ENCODE measurements at places on chromosomes 7 and 10. TPM values are rescaled to one million over a fixed set of nuclear protein-coding genes. Genes with fewer than 3 reads are reported as not detected.

GRCh38 chr7:158479021-158479663, 108.5 kb downstream of the PTPRN2 start:
- H3K36me3 ChIP-seq = no peaks in the 10 kb centered on the region
- no peak overlapping the region for H3K27ac ChIP-seq
- H3K27me3 ChIP-seq = no peaks in the 10 kb centered on the region
- no peaks in the 10 kb centered on the region for H3K4me1 ChIP-seq

- no peak for DNase-seq
- no peaks in the 10 kb centered on the region for H3K27me3 ChIP-seq
- H3K4me1 ChIP-seq = no peaks in the 10 kb centered on the region
- H3K4me3 ChIP-seq = no peak overlapping the region
These were observed 902.9 kb upstream of the LRRN3 start for GRCh38 chr7:110187877-110188554.

DNA sequence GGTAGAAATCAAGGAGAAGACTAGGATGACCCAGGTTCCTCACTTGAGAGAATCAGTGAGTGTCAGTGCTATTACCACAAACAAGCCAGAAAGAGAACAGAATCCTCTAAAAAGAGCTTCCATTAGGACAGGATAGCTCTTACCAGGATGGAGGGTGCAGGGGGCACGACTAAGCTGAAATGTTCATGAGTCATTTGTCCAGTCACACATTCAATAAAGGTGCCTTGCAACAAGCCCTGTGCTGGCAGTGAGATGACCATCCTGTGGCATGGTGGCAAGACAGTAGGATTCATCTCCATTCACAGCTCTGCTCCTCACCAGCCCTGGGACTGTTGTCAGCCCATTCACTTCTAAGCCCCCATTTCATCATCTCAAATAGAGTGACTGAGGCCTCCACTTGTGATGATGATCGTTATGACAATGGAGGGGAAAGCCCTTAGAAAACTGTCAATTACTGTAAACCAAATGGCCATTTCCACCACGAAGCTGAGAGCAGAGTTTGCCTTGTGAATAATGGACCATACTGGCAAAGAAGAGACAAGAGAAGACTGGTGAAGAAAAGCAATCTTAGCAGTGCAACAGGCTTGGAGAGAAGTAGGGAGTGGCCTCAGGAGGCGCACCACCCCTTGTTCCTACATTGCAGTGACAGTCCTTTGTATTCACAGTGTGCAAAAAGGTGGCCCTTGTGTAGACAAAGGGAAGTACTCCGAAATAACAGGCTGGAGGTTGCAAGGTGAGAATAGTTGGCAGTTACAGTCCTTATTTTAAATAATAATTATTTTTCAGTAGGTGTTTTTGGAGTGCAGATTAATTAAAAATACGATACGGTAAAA, 9.0 kb upstream of the WIPF3 start:
- no peak overlapping the region for H3K27ac ChIP-seq
- no peak for DNase-seq
- H3K4me3 ChIP-seq = no peak overlapping the region
- no peaks in the 10 kb centered on the region for H3K36me3 ChIP-seq
- H3K27me3 ChIP-seq = no peaks in the 10 kb centered on the region

The ARHGEF35 gene
- 10.8 TPM for total RNA-seq

The SEMA3C gene
- total RNA-seq = 0.51 TPM

- no peaks in the 10 kb centered on the region for H3K36me3 ChIP-seq
- H3K27me3 ChIP-seq = no peaks in the 10 kb centered on the region
- no peak overlapping the region for H3K27ac ChIP-seq
These were observed 16.5 kb upstream of the ARL4A start for GRCh38 chr7:12670743-12671520.

The OPN1SW gene
- total RNA-seq = not detected

DNA sequence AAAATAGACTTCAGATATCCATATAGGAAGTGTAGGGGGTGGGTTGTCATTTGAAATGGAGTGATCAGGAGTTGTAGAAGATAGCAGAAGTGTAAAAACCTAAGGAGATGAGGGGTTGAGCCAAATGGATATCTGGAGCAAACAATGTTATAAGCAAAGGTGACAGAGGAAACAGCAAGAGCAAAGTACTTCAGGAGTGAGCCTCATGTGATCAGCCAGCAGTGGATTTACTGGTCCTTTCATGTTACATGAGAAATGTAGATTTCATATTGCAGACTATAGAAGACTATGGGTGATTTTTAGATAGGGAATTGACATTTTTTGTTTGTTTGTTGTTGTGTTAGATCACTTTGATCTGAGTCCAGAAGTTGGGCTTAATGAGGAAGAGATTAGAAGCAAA, 47.7 kb downstream of the GNAT3 start:
- no peaks in the 10 kb centered on the region for H3K36me3 ChIP-seq
- no peak overlapping the region for H3K27ac ChIP-seq
- no peak overlapping the region for H3K4me3 ChIP-seq
- DNase-seq = no peak

DNA sequence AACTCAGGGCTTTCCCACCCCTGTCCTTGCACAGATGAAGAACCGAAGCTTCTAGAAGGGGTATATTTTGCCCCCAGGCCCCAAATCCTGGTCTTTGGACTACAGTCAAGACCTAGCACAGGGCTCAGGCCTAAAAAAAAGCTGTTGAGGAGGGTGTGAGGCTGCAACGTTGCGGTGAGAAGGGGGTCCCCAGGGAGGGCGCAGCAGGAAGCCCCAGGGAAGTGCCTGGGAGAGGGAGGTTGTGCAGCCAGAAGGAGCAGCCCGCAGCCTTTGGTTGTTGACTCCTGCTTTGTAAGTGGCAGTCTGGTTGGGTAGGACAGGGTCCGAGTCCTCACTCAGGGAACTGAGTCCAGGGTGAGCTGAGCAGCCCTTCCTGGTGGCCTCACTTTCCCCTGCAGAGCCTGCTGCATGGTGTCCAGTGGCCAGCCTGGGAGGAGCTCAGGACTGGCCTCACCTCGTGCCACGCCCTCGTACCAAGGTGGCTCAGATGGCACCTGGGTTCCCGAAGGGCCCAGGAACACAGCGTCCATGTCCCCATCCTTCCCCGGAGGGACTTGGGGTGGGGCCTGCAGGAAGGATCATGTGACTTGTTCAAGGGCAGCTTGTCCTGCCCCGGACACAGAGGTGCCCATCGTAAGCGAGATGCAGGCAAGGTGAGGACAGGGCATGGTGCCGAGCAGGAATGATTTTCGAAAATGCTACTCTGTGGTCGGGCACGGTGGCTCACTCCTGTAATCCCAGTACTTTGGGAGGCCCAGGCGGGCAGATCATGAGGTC, 166.4 kb upstream of the TNRC18 start:
- H3K4me1 ChIP-seq = no peaks in the 10 kb centered on the region
- no peak overlapping the region for H3K4me3 ChIP-seq
- H3K27ac ChIP-seq = no peak overlapping the region
- no peak for DNase-seq
- no peaks in the 10 kb centered on the region for H3K36me3 ChIP-seq

The MBL2 gene
- total RNA-seq = 140 TPM

GRCh38 chr10:97378933-97379921, 21.9 kb downstream of the RRP12 start:
- no peaks in the 10 kb centered on the region for H3K4me1 ChIP-seq
- H3K36me3 ChIP-seq = no peaks in the 10 kb centered on the region
- no peak for DNase-seq
- H3K27me3 ChIP-seq = no peaks in the 10 kb centered on the region
- H3K4me3 ChIP-seq = no peak overlapping the region

- H3K4me3 ChIP-seq = no peak overlapping the region
- H3K36me3 ChIP-seq = no peaks in the 10 kb centered on the region
- no peaks in the 10 kb centered on the region for H3K27me3 ChIP-seq
- DNase-seq = no peak
These were observed 451.2 kb downstream of the SEMA3D start for GRCh38 chr7:84735677-84736076.

- no peak overlapping the region for H3K4me3 ChIP-seq
- no peak for DNase-seq
- no peak overlapping the region for H3K27ac ChIP-seq
- H3K36me3 ChIP-seq = no peaks in the 10 kb centered on the region
- H3K4me1 ChIP-seq = no peaks in the 10 kb centered on the region
These were observed 7.5 kb upstream of the KMT2E start for GRCh38 chr7:105006367-105007136.

- DNase-seq = no peak
- H3K36me3 ChIP-seq = no peaks in the 10 kb centered on the region
- no peaks in the 10 kb centered on the region for H3K27me3 ChIP-seq
- no peak overlapping the region for H3K4me3 ChIP-seq
- H3K27ac ChIP-seq = no peak overlapping the region
These were observed 58.1 kb downstream of the CAV1 start for GRCh38 chr7:116582806-116583444.

- no peaks in the 10 kb centered on the region for H3K27me3 ChIP-seq
- DNase-seq = no peak
- H3K27ac ChIP-seq = no peak overlapping the region
- no peaks in the 10 kb centered on the region for H3K4me1 ChIP-seq
- no peak overlapping the region for H3K4me3 ChIP-seq
These were observed 41.8 kb upstream of the ZNF365 start for GRCh38 chr10:62332406-62332805.

The NDUFB2 gene
- total RNA-seq = 114 TPM

The SGCE gene
- total RNA-seq = 12.5 TPM

The INSYN2A gene
- total RNA-seq = not detected

DNA sequence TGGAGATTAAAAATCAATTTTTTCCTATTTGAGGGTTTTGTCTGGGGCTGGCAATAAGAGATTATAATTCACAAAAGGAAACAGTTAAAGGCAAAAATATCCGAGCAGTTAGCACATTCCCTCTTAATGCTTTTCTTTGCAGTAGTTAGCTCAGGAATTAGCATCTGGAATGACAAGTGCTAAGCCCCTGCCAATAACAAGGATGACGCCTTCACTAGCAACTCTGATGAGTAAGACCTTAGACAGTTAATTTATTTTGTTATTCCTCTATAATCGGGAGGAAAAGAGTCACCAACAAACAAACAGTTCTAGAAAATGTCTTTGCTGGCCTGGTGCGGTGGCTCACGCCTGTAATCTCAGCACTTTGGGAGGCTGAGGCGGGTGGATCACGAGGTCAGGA, 151.3 kb downstream of the TRIL start:
- no peaks in the 10 kb centered on the region for H3K36me3 ChIP-seq
- H3K4me3 ChIP-seq = no peak overlapping the region
- H3K27me3 ChIP-seq = no peaks in the 10 kb centered on the region
- H3K27ac ChIP-seq = no peak overlapping the region

DNA sequence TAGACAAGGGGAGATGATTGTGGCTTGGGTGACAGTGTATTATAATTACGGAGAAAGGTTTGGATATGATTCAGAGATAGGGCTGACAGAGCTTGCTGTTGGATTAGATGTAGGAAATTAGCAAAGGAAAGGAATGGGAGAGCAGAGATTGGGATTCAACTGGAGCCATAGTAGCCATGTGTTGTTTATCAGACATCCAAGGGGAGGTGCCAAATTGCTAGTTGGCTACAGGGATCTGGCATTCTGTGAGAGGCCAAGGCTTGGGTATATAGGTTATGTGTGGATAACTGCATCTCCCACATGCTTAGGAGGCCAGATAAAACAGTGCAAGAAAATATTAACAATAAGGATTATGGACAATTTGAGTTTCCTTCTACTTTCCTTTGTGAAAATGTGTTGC, 34.9 kb downstream of the CSGALNACT2 start:
- no peak overlapping the region for H3K4me3 ChIP-seq
- no peaks in the 10 kb centered on the region for H3K4me1 ChIP-seq
- no peak for DNase-seq

Data from right lobe of liver (tissue), 6 donors.